ENCODE measurements at places on chromosomes 6 and 20.

DNA sequence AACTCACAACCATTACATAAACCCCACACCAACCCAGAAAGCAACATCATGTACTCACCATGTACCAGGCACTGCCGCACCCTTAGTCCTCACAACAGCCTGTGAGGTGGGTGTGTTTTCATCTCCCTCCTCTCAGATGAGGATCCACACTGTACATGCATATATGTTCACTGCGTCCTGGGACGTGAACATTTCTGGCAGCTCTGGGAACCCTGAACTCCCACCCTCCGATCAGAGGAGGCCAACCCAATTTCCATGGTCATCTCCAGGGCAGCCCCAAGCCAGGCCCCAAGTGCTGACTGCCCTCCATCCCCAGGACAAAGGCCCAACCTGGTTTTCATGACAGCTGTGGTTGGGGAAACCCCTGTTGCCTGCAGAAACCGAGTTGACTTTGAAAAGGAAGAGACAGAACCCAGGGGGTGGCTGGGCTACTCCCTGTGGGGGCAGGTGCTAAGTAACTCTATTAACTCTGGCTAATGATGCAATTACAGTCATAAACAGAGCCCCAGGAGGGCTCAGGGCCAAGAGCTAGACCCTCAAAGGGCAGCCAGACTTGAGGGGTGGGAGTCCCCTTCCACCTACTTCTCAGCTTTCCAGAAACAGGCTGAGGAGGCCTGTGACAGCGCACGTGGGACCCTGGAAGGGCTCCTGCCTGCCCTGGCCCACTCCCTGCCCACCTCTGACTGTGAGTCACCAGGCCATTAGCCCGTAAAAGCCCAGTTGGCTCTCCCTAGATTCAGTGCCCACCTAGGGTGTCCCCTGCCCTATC is 2.6 kb downstream of the TFEB start:
- no peak for DNase-seq

GRCh38 chr6:64732888-64733287 is 974.1 kb downstream of the EYS start:
- no peak for DNase-seq

DNA sequence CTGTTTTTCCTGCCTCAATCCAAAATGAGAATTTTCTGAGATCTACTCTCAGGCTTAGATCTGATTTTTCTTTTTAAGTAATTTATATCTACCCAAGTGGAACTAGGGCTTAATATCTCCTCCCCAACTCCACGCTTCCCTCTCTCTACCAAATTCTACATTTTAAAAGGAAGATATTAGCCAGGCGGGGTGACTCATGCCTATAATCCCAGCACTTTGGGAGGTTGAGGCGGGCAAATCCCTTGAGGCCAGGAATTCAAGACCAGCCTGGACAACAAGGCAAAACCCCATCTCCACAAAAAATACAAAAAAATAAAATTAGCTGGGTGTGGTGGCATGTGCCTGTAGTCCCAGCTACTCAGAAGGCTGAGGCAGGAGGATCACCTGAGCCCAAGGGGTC is 61.0 kb downstream of the MTFR2 start:
- DNase-seq = no peak

DNA sequence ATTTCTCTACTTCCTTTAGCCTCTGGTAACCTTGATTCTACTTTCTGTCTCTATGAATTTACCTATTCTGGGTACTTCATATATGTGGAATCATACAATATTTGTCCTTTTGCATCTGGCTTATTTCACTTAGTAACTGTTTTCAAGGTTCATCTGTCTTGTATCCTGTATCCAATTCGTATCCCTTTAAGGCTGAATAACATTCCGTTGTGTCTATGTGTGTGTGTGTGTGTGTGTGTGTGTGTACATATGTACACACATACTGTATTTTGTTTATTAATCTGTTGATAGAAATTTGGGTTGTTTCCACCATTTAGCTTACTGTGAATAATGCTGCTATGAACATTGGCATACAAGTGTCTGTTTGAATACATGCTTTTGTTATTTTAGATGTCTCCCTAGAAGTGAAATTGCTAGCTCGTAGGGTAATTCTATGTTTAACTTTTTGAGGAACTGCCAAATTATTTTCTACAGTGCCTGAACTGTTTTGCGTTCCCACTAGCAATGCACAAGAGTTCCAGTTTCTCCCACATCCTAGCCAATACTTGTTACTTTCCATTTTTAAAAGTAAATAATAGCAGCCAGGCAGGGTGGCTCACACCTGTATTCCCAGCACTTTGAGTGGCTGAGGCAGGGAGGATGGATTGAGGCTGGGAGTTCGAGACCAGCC is 17.7 kb downstream of the SENP6 start:
- DNase-seq = no peak

DNA sequence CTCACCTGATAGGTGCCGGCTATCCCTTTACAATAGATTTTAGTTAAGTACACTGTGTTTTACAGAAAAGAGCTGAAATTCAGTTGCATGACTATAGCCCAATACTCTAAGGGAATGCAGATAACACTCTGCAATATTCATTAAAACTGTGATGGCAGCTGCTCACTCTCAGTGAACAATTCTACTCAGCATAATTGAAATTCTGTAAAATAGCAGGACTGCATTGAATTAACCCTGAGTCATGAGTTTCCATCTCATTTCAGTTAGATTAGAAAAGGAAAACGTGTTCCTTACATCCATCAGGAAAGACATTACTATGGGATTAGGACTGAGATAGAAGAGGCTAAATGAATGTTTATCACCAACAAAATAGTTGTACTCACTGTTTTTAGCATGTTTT is 613.3 kb upstream of the JAG1 start:
- no peak for DNase-seq

DNA sequence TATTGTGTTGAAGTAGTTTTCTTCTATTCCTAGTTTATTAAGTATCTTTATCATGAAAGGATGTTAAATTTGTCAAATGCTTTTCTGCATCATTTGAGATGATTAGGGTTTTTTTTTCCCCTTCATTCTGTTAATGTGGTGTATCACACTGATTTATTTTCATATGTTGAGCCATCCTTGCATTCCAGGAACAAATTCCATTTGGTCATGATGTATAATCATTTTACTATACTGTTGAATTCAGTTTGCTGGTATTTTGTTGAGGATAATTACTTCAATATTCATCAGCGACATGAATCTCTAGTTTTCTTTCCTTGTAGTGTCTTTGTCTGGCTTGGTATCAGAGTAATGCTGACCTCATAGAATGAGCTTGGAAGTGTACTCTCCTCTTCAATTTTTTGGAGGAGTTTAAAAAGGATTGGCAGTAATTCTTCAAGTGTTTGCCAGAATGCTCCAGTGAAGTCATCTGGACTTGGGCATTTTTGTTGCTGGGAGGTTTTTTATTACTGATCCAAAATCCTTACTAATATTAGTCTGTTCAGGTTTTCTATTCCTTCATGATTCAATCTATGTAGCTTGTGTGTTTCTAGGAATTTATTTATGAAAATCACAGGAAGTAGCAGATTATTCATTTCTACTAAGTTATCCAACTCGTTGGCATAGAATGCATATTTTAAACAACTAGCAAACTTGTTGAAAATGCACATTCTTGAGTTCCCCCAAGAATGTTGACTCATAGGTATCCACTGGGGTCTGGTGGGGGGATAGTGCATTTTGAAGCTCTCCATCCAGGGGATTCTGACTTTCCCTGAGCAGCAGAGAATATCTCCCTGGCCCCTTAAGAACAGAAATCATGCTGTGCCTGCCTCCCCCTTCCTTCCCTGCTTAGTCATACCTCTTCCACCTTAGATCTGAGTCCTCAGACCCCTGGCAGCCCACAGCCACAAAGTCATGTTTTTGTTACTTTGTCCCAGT is 187.1 kb downstream of the BMP7 start:
- no peak for DNase-seq

DNA sequence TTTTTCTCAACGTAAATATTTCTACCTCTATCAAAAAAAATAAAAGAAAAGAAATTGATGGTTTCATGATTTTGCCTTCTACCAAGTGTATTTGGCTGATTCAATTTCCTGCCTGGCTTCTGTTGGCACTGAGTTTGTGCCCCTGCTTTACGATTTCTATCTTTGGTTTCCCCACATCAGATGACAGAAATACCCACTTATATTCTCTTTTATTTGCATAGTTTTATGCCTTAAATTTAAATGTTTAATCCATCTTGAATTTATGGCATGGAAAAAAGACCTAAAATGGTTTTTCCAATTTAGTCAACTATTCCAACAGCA is 34.3 kb downstream of the RNF24 start:
- no peak for DNase-seq

DNA sequence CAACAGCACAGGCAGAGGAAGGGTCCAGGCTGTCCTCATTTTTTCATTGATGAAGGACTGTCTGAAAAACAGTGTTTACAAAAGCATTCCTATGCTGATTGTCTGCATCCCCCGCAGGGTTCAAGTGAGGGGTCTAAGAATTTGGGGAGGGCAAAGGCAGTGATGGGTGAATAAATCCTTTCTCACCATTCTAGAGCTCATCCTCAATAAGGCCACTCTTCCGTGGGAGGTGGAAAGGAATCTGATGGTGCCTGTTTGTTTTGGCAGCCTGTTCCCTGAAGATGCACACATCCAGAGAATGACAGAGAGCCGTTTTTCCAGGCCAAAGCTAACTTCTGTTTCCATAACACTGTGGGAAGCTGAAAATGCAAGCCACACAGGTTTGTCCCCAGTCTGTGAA is 164.5 kb downstream of the MOXD1 start:
- peak; percentile 24 for DNase-seq

GRCh38 chr20:7248281-7249201 is 481.1 kb downstream of the BMP2 start:
- DNase-seq = no peak

DNA sequence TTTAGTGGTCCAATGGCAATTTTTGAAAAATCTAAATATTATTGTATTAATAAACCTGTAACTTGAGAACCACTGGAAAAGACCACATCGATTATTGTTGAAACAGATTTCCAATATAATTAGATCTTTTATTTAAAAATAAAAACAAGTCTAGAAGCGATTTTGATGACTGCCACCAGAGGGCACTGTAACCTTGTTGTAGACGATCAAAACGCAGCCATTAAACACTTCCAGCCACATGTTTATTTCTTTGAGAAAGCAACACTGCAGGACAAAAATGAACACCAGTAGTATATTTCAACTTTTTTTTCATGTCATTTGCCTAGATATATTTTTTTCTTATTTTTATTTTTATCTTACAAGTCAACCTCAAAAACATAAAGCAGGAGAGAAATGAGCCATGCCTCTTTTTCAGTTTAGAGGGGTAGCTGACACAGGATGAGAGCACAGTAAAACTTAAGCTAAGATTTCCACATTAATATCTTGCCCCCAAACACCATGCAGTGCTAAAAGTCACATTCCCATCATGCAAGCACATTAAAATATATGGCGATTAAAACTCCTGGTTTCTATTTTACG is 115.4 kb downstream of the OPRM1 start:
- DNase-seq = peak; percentile 61

DNA sequence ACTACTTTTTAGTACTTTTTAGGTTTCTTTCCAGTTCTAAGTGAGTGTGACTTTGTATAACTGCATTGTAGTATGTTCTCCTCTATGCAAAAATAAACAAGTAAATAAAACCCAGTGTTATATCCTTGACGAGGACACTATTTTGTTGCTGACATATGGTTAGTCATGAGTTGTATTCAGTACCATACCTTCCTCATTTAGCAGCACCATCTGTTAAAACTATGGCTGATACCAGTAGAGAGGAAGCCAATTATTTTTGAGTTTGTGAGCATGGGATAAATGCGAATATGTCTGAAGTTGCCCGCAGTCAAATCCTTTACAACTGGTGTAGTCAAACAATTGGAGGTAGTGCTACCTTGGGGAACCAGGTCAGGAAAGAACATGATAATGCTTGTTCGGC is 74.1 kb downstream of the CDKAL1 start:
- no peak for DNase-seq

GRCh38 chr6:159540152-159540551 is 152.9 kb downstream of the SOD2 start:
- DNase-seq = peak; percentile 12

DNA sequence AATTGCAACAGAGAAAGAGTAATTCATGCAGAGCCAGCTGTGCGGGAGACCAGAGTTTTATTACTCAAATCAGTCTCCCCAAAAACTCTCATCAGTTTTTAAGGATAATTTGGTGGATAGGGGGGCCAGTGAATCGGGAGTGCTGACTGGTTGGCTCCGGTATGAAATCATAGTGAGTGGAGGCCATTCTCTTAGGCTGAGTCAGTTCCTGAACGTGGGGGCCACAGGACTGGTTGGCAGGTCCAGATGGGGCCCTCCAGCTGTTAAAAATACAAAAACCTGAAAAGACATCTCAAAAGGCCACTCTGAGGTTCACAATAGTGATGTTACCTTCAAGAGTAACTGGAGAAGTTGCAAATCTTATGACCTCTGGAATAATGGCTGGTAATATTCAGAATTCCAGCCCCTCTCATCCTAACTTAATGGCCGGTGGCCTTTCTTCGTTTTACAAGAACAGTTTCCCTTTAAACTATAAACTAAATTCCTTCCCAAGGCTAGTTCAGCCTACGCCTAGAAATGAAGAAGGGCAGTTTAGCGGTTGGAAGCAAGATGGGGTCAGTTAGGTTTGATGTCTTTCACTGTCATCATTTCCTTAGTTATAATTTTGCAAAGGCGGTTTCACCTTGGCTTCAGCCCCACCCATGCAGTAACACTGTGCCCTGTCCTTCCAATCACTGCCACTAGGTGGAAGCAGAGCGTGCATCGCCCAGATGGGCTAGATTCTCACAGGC is 6.8 kb upstream of the MICA start:
- peak; percentile 65 for DNase-seq

- no peak for DNase-seq
These were observed 36.2 kb upstream of the CDKAL1 start for GRCh38 chr6:20498041-20498385.

- no peak for DNase-seq
These were observed 27.1 kb downstream of the PDE10A start for GRCh38 chr6:165635965-165636364.

GRCh38 chr20:10306440-10307358 is 88.1 kb downstream of the SNAP25 start:
- no peak for DNase-seq

DNA sequence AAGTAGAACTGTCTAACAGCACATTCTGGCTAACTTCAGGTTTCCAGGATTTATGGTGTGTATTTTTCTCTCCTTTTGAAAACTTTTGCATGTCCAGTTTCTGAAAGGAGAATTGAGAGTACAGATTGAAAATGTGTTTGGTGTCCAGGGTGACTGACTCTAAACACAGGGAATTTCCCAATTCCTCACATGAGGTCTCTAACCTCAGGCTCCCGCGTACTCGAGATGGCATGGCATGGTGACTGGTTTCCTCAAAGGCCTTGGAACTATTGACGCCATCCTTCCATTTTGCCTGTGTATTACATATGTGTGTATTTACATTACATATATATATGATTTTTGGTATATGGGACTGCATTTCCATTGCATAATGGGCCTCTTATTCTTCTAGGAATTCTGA is 52.5 kb downstream of the PRND start:
- DNase-seq = no peak

- no peak for DNase-seq
These were observed 772 bp downstream of the SESN1 start for GRCh38 chr6:109093732-109094415.

DNA sequence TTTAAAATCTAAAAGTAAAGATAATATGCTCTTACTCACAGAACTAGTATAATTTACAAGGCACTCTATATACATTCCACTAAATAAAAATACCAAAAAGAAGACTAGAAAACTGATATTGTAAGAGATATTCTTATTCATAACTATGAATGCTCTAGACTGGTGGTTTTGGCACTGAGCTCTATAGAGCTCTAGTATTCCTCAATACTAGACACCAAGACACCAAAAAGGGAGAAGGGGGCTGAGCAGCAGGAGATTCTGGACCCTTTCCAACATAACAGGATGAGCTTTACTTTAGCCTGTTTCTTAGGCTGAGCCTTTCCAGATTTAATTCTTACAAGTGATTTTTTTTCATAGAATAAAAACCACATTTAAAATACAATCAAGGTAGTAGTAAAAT is 173.6 kb downstream of the COL21A1 start:
- no peak for DNase-seq

Measured in neuronal stem cell (in vitro differentiated cells).